ENCODE measurements at places on chromosomes 5 and 9.

DNA sequence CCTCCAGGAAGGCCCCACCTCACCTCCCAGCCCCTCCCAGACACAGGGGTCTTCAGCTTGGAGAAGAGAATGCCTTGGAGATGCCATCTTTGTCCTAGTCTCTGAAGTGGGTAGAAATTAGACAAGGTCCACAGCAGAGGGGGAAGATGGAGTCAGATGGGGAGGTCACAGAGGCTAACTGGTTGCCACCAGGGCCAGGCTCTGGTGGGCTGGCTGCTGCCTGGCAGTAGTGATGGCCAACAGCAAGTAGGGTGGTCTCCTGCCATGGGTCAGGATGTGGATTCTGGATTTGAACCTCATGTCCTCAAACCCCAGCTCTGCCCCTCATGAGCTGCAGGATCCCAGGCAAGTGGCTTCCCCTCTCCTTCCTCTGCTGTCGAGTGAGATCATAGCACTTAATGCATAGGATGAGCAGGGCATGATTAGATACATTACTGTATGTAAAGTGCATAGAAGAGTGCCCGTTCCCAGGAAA lies 38.7 kb upstream of the NEK6 start:
- no peak for DNase-seq

DNA sequence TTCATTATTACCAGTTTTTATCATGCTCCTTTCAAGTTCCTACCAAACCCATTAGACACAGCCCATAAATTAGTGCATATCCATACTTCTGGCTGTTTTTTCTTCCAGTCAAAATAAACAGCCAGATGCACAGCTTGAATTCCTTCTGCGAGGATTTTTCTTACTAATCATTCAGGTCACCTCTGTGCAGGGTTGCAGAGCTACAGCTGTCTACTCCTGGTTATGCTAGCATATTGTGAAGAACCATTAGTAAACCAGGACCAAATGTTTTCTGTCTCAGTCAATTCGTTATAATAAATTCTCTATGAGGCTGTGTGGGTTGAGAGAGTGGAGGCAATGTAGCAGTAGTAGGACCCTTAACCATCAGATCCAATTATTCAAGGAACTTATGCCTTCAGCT lies 8.1 kb upstream of the MINAR2 start:
- DNase-seq, result no peak

DNA sequence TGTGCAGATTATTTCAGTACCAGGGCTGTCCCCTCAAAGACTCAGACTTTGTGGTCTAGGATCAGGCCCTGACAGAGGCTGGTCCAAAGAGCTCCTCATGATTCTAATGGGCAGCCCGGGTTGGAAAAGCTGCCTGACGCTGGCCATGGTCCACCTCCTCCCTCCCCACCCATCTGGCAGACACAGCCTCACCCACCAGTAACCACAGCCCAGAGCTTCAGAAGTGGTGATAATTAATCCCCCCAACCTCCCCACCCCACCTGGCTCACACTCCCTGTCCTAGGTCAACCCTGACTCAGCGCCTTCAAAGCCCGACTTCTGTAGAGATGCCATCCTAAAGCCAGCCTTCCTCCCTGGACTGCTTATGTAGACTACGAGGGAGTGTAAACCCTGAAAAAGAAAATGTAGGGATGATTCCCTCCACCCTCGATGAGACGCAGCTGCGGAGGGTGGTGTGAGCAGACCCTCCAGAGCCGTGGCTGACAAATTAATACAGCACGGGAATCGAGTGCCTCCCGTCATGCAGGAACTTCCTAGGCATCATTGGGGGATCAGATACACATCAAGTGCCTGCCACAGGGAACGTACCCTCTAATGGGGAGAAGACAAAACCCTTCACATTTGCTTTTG lies 7.0 kb downstream of the UBE2QL1 start:
- DNase-seq, result no peak

DNA sequence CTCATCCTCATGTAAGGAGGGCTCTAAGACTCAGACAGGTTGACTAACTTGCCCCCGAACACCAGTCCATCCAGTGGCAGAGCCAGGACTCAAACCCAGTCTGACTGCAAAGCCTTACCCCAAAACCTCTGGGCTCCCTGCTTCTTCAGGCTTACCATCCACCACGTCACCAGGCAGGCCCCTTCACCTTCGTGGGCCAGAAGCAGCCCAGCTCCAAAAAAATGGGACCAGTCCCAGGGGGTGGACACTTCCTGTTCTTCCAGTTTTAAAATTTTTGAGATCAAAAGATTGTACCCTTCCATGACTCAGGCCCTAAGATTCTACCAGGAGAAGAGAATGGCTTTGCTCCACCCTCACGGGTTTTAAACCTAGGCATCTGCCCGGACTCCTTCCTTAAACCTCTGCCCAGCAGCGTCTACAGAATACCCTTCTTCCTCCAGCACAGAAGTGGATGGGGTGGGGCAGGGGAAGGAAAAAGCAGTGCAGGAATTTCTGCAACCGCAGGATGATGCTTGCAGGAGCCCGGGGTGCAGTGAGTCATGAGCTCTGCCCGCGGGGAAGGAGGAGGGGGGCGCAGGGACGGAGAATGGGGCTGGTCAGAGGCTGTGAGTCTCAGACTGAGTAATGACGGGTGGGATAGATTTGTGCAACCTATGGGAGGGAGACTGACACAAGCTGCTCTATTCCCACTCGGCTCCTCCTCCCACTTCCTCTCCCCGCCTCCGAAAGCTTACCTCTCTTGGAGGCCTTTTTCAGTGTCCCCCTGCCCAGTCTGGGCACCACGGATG lies 50.4 kb upstream of the STXBP1 start:
- no peak for DNase-seq

DNA sequence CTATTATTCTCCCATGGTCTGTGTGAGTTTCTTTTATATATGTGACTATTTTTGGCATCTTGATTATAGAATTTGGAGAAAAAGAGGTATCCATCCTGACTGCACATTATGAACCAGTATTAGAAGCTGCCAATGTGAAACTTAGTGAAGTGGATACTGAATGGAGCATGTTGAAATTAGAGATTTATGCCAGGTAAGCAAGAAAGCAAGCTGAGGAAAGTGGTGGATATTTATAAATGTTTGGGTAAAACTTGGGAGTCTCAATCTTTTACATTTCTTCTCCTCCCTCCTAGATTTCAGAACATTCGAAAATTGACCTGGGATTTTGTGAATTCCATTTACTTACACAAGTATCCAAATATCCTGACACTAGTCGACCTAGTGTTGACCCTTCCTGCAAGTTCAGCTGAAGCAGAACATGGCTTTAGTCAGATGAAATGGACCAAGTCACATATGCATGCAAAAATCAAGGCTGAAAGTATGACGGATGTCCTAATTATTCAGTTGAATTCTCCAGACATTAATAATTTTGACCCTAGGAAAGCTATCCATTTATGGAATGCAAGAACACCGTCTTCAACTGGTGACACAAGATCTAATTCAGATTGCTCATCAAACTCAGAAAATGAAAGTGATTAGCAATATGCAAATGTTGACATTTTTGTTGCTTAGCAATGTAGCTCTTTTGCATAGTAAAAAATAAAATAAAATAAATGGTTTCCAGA lies 66.8 kb upstream of the IL7R start:
- no peak for DNase-seq

- DNase-seq, result peak; percentile 35
These were observed 885 bp upstream of the MLLT3 start for GRCh38 chr9:20623021-20623747.

- DNase-seq, result no peak
These were observed 32.1 kb upstream of the MED10 start for GRCh38 chr5:6410421-6410820.

- DNase-seq, result no peak
These were observed 113.6 kb downstream of the DPYSL3 start for GRCh38 chr5:147396070-147396823.

GRCh38 chr9:126417043-126417442 lies 90.4 kb downstream of the MVB12B start:
- no peak for DNase-seq

GRCh38 chr5:87529486-87530076 lies 116.9 kb upstream of the CCNH start:
- DNase-seq, result no peak

DNA sequence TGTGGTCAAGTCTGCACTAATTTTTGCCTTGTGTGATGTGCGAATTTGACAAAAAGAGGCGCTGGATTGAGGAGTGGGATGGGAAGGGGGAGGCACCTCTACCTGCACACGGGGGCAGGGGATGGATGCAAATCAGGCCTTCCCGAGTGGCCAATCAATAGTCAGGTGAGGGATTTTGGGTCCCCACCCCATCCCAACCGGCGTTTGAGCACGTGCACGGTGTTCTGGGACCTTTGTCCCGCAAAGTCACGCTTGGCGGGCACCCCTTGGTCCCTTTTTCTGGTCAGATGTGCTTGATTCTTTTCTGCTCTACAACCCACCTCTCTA lies 685 bp upstream of the ADAMTS19 start:
- DNase-seq, result no peak

DNA sequence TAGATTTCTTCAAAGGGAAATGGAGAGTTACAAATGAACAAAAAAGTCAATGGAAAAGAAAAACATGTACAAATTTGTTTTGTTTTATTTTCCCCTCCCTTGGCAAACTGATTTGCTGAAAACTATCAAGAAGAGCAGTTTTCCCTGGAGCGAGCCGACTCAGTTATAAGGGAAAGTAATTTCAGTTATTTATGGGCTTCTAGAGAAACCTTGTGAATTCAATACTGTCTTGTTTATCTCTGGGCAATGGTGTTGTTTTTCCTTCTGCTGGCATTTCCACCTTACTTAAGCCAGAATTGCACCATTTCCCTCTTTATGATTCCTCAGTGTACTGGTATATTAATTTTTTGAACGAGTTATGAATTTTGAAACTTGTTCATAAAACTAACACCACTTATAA lies 1163.6 kb downstream of the CDH12 start:
- no peak for DNase-seq

DNA sequence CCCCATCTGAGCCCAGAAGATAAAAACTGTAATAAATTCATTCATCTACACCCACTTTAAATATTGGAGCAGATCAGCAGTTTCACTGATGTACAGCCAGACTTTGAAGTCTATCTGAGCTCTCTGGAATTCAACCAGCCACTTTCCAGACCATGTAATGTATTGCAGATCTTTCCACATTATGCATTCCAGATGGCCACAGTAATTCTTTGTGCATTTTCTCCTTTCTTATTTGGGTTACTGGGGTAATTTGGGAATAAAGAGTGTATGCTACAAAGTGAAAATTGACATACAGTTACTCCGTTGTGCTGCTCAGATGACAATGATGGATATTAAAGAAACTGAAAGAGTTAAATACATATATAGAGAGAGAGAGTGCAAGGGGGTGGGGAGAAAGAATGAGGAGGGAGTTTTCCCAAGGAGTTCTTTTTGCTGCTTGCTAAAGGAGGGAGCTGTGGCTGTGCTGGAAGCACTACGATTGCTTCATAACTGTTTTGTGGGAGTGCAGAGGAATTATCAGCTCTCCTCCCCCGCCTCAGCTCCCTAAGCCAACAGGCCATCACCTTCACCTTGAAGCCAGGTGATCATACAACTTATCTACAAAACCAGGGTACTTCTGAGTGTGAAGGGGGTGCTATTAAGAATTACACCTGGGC lies 152.8 kb downstream of the GAS1 start:
- DNase-seq, result no peak

- DNase-seq, result no peak
These were observed 26.3 kb upstream of the PTPDC1 start for GRCh38 chr9:94057918-94058317.

Data from activated CD4-positive, CD25-positive, alpha-beta regulatory T cell (primary cell).